ENCODE measurements at places on chromosomes 1 and 21.

GRCh38 chr1:230320804-230321203 is 105.3 kb downstream of the PGBD5 start:
- no peak for DNase-seq

GRCh38 chr1:43388613-43389012 is 987 bp downstream of the MED8 start:
- DNase-seq = no peak

- no peak for DNase-seq
Measured at GRCh38 chr1:40782371-40782956, 1.1 kb upstream of the KCNQ4 start.

DNA sequence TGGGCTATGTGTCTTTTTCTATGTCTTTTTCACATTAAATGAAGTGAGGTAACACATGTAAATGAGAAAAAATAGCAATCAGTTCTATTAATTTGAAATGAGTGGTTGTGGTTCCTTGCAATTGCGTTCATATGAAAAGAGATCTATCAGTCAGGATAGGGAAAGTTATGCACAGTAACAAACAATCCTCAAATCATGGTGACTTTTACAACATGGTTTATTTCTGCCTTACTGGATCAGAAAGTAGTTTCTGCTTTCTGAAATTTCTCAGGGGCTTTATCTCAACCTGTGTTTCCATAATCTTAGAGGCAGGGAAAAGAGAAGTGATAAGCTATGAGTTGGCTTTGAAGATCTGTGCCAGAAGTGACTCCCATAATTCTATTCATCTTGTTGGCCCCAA is 39.0 kb downstream of the DOP1B start:
- no peak for DNase-seq

- DNase-seq = no peak
Measured at GRCh38 chr1:228095938-228096337, 7.2 kb downstream of the C1orf35 start.

- DNase-seq = peak; percentile 95
Measured at GRCh38 chr1:182391362-182392049, at the start of gene GLUL. TSS of gene GLUL (minus strand) at chr1:182391790. CDS start at chr1:182388737, 3,053 bp downstream.

GRCh38 chr1:160128636-160129035 is 13.1 kb downstream of the ATP1A2 start:
- DNase-seq = no peak

- DNase-seq = no peak
Measured at GRCh38 chr1:225607355-225607754, 45.6 kb downstream of the ENAH start.

DNA sequence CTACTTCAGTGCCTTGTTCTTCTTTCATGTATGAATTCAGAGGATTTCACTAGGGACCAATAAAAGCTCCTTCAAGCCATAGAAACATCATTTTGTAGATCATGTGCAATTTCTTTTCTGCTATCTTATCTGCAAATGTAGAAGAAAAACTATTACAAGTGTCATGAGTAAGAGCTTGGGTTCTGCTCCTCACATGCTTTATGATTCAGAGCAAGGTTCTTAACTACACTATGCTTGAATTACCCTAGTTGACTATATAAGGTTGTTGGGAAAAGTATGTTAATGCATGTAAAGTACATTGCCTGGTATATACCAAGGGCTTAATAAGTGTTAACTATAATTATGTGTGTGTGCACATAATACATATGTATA is 91.4 kb upstream of the S1PR1 start:
- no peak for DNase-seq

DNA sequence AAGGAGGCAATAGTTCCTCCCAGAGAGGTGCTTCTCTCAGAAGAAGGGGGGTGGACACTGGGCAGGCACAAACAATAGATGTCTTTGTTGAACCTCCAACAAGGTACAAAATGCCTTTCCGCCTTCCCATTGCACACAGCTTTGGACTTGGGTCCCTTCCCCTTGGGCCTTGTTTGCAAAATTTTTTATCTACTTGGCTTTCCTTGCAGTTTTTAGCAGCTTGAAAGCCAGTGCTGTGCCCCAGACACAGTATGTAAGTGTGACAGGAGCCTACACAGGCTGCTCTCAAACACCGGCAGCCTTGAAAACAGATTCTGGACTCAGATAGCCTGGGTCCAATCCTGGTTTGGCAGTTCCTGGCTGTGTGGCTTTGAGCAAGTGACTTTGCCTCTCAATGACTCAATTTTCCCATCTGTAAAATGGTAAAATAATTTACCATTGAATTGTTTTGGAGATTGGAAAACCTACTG is 43.0 kb downstream of the ELAPOR1 start:
- no peak for DNase-seq

- DNase-seq = peak; percentile 60
Measured at GRCh38 chr1:174761335-174761734, 238.4 kb upstream of the CACYBP start.

DNA sequence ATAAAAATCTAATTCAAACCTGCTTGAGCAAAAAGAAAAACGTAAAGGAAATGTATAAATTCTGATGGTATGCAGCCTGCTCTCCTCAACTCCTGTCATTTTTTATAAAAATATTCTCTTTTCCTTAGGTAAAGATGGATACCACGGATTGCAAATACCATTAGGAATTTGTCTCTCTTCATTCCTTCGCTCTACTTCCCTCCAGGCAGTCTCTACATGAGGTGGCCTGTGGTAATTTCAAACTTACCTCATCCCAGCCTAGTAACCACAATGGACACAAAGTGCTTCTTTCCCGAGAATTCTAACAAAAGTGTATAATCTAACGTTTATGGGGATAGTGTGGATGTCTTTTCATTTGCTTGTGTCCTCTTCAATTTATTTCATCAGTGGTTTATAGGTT is 239.5 kb upstream of the LRRC7 start:
- no peak for DNase-seq

DNA sequence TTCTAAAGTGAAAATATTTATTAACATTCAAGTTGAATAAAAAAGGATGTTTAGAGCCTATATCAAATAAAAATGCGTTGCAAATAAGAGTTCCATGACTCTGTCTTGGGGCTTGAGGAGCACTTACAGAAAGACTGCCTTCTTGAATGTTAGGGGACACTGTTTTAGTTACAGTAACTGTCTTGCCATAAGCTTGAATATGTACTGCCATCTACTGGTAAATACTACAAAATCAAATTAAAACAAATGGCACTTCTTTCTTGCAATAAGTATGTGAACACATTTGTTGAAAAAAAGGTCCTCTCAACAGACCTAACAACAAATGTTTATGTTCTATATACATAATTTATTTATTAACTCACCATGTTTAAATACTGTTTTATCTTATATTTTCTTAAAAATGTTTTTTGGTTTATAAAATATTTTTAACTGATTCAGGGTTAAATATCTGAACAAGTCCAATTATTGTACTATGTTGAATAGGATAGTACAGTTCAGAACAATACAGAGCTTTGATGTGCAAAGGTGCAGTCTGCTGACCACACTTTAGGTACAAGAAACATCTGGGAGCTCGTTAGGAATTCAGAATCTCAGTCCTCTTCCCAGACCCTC is 199.5 kb downstream of the LRRIQ3 start:
- DNase-seq = no peak

GRCh38 chr1:221648201-221648600 is 93.7 kb downstream of the DUSP10 start:
- no peak for DNase-seq

DNA sequence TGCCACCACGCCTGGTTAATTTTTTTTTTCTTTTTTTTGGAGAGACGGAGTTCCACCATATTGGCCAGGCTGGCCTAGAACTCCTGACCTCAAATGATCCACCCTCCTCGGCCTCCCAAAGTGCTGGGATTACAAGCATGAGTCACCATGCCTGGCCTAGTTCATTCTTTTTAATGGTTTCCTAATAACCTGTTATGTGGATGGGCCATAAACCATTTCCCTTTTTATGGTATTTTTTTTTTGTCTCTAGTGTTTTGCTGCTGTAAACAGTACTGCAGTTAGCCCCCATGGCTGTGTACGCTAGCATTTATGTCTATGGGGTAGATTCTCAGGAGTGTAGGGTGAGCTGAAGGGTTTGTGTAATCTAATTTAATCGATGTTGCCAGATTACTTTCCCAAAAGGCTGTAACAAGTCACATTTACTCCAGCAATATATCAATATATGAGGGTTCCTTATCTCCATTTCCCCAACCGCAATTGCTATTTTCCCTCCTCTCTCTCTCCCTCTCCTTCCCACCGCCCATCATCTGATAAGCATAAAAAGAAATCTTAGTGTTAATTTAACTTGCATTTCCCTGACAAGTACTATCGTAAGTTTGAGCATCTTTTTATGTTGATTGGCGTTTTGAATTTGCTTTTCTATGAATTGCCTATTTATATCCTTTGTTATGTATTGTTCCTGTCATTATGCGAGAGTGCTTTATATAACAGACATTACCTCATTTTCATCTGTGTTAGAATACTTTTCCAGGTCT is 28.7 kb downstream of the RCSD1 start:
- DNase-seq = no peak

DNA sequence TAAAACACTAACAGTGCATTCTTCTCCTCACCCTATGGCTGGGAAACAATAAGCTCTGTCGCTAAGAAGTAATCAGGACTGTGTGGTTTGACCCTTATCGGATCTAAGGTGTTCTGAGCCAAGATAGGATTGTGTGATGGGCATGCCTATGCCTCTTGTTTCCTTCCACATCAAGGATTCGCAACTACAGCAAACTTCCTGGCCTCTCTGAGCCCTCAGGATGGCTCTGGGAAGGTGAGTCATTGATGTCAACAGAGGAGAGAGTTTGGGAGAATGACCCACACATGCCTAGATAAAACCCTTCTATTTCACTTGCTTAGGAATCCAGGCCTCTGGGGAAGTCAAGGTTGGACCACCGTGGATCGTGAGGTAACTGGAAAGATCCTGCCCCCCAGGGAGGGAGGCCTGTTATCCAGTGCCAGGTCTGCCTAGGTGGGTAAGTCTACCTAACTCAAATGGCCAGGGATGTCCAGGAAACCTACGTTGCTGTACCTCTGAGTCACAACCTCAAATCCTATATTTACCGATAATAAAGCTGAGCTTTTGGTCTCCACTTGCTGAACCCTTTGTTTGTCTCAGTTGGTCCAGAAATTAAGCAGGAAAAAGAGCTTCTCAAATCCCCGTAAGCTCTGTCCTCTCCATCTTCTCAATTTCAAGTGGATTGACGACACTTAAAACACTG is 27.4 kb downstream of the TIAM1 start:
- DNase-seq = no peak

DNA sequence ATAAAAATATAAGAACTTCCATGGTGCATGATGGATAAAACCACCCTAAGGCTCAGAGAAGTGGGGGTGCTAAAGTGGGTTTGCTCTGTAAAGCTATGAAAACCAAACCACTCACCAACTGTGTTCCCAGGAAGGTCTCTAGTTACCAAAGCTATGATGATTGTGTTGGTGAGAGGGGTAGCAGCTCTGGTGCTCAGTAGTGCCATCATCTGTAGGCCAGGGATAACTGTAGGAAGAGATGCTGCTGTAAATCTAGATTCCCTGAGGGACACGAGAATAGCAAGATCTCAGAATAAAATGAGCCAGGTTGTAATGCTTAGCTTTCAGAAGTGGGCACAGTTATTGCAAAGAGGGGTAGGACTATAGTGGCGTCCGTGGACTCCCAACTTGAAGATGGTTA is 124.5 kb downstream of the GREM2 start:
- DNase-seq = no peak

GRCh38 chr1:20584890-20585289 is 4.0 kb upstream of the CDA start:
- no peak for DNase-seq

GRCh38 chr21:39553331-39553730 is 59.4 kb upstream of the B3GALT5 start:
- DNase-seq = no peak

DNA sequence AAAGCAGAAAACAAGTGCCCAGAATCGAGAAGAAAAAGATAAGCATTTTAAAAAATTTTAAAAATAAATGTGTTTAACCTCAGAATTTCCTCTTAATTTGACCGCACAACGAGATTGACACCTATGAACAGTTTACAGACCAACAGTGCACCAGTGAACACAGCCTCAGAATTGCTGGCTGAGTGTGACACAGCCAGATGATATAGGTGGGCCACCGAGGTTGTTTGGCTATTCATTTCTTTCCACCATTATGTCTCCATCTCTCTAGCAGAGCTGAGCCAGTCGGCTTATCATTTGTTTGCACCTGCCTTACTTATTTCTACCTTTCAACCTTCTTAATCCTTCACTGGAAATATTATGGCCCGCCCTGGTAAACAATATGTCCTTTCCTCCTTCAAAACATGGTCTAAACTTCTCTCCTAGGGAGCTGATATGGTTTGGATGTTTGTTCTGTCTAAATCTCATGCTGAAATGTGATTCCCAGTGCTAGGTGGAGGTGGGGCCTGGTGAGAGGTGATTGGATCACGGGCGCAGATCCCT is 86.1 kb downstream of the DUSP10 start:
- no peak for DNase-seq

GRCh38 chr1:209869291-209870149 is 41.7 kb downstream of the UTP25 start:
- no peak for DNase-seq

DNA sequence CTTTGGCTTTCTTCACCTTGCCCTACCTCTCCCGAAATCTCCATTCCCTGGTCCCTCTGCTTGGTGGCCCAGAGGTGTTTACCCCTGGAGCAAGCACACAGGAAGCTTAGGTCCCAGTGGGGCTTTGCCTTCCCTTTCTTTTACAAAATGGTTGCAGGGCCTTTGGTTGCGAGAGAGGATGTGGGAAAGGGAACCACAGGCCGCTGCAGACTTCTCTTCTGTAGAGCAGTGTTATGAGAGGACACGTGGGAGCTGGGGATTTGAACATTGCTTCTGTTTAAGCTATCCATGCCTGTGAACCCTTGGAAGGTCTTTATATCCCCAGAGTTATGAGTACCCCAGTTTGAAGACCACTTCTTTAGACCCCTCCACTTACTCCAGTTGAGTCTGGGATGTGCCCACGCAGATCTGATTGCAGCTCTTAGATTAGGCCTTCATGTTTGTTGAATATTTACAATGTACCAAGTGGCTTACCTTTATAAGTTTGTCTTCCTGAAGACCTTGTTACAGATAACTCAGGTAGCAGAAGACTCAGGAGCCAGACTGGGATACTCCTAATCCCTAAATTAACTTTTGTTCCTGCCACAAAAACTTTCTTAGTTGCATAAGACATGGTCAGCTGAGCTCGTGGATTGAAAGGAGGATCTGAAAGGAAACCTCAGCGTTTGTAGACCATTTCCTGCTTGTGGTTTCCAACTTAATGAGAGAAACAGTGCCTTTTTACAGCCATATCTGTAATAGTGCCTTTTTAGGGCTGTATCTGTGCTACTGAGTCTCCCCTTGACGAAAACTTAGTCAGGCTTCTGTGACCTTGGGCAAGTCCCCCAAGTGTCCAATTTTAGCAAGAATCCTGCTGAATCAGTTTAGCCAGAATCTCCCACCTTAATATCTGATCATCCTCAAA is 21.9 kb upstream of the IVNS1ABP start:
- no peak for DNase-seq

- DNase-seq = peak; percentile 58
Measured at GRCh38 chr21:31514598-31514997, 144.9 kb upstream of the SOD1 start.
